ENCODE measurements at places on chromosomes 16 and 17. TPM values are rescaled to one million over a fixed set of nuclear protein-coding genes. Genes with fewer than 3 reads are reported as not detected.

Gene TSPAN10
- 7.1 TPM for polyA plus RNA-seq

Gene CHST6
- polyA plus RNA-seq = 0.38 TPM

Gene MT1A
- polyA plus RNA-seq = 16.9 TPM

Gene SPATA22
- polyA plus RNA-seq = not detected

Gene FAM20A
- 0.09 TPM for polyA plus RNA-seq

Gene TBC1D26
- 0.18 TPM for polyA plus RNA-seq

Gene EARS2
- polyA plus RNA-seq = 25.2 TPM

Gene TP53TG3B
- polyA plus RNA-seq = not detected

Gene PLK1
- polyA plus RNA-seq = 117 TPM

Data from A549 (cell line).